ENCODE measurements at places on chromosomes 4 and X. TPM values are rescaled to one million over a fixed set of nuclear protein-coding genes. Genes with fewer than 3 reads are reported as not detected.
A peak's percentile ranks its signal among the peaks of the same experiment; 100 is the strongest.

GRCh38 chrX:19776753-19777152 lies 110.6 kb downstream of the SH3KBP1 start:
- no peak overlapping the region for H3K27ac ChIP-seq
- H3K27me3 ChIP-seq, result no peaks in the 10 kb centered on the region
- no peaks in the 10 kb centered on the region for H3K36me3 ChIP-seq
- no peak for DNase-seq
- peaks cover 12% of the 10 kb centered on the region for H3K4me1 ChIP-seq

The DKK2 gene
- not detected for total RNA-seq

DNA sequence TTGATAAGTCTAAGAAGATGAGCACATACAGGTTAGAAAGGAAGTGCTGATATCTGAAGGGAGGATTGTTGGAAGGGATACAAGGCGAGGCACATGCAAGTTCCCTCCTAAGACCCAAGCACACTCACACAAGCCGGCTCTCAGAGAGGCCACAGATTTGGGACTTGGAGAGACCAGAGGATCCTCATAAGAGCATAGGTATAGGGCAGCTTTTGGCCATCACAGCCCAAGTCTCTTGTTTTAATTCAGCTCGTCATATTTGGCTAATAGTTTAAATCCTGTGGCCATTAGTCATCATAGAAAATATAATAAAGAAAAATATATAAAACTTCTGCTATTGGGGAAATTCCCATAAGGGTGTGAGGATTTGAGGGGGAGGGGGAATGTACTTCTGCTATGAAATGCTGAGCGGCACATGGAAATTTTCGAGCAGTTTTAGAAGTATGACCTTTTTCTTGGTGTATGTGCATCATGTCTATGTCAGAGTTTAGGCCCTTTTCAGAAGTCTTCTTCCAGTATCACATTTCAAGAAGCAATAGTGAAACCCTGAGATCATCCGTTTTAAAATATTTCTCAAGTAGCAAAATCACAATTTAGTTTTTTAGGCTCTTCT lies 97.7 kb downstream of the NFKB1 start:
- DNase-seq, result no peak
- H3K36me3 ChIP-seq, result peaks cover 25% of the 10 kb centered on the region
- H3K27ac ChIP-seq, result peak overlapping the region; percentile 14

GRCh38 chrX:118565853-118566252 lies 70.2 kb downstream of the DOCK11 start:
- no peaks in the 10 kb centered on the region for H3K27me3 ChIP-seq
- H3K4me3 ChIP-seq, result no peak overlapping the region
- no peak for DNase-seq
- no peaks in the 10 kb centered on the region for H3K36me3 ChIP-seq

DNA sequence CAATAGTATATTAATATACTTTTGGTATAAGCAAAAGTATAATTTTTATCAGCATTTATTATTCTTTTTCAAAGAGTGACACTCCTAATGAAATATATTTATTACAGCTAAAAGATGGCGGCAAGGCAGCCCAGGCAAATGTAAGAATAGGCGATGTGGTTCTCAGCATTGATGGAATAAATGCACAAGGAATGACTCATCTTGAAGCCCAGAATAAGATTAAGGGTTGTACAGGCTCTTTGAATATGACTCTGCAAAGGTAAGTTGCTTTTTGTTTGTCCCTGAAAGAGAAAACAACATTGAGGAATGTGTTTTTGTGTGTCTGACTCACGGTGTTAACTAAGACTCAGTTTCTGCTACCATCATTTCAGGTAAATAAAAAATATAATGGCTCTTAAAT lies 71.9 kb downstream of the PDLIM5 start:
- H3K27me3 ChIP-seq, result no peaks in the 10 kb centered on the region
- H3K4me1 ChIP-seq, result peaks cover 75% of the 10 kb centered on the region
- DNase-seq, result no peak

GRCh38 chr4:141371206-141371605 lies 150.5 kb downstream of the ZNF330 start:
- no peak for DNase-seq
- no peak overlapping the region for H3K4me3 ChIP-seq
- H3K27ac ChIP-seq, result no peak overlapping the region
- no peaks in the 10 kb centered on the region for H3K36me3 ChIP-seq

The XAGE2 gene
- not detected for total RNA-seq

DNA sequence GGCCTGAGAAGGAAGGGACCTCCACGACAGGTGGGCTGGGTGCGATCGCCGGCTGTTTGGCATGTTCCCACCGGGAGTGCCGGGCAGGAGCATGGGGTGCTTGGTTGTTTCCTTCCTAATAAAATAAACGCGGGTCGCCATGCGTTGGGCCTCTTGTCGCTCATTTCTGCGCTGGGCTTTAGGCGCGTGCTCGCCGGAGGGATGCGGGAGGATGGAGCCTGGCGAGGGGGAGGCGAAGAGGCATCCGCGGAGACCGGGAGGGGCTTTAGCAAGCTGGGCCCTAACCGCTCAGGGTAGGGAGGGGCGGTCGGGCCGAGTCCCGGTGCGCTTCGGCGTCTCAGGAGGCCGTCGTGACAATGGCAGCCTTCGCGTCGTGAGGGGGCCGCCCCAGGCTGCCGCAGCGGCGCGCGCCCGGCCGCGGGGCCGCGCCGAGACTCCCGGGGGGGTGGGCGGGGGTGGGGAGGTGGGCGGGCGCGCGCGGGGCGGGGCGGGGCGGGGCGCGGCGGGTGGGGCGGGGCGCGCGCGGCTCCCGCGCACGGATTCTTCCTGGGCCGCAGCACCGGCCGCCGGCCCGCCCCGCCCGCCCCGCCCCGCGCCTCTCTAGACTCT lies 476 bp upstream of the GDI1 start:
- peaks cover 25% of the 10 kb centered on the region for H3K36me3 ChIP-seq
- H3K27me3 ChIP-seq, result no peaks in the 10 kb centered on the region
- H3K4me3 ChIP-seq, result peak overlapping the region; percentile 76

DNA sequence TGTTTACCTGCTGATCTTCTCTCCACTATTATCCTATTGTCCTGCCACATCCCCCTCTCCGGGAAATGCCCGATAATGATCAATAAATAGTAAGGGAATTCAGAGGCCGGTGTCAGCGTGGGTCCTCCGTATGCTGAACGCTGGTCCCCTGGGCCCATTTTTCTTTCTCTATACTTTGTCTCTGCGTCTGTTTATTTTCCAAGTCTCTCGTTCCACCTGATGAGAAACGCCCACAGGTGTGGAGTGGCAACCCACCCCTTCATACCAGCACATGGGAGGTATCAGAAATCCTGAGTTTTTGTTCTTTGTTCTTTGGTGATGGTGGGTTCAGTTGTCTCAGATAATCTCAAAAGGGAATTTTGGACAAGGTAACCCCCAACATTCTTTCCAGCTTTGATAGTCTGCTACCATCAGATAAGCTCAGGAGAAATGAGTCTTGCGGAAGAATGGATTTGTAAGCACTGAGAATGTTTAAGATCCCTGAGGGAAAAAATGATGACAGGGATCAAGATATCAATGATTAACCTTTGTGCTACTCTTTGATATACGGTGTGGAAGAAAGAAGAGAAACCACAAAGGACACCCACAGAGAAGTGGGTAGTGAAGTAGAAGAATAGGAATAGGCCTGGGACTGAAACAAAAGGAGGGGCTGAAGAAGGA lies 117.9 kb downstream of the CEP44 start:
- H3K4me1 ChIP-seq, result no peaks in the 10 kb centered on the region
- no peaks in the 10 kb centered on the region for H3K27me3 ChIP-seq
- no peak for DNase-seq
- no peak overlapping the region for H3K27ac ChIP-seq

- no peak for DNase-seq
- no peak overlapping the region for H3K27ac ChIP-seq
- H3K27me3 ChIP-seq, result peaks cover 3% of the 10 kb centered on the region
Observed at GRCh38 chr4:37728064-37728463, 41.9 kb upstream of the RELL1 start.

The SRPK3 gene
- not detected for total RNA-seq

- H3K27me3 ChIP-seq, result no peaks in the 10 kb centered on the region
- no peaks in the 10 kb centered on the region for H3K4me1 ChIP-seq
- no peak overlapping the region for H3K4me3 ChIP-seq
- no peaks in the 10 kb centered on the region for H3K36me3 ChIP-seq
Observed at GRCh38 chr4:113278324-113278934, 229.0 kb downstream of the ANK2 start.

Measured in osteoblast (primary cell).